ENCODE measurements at places on chromosomes 16 and 17.

DNA sequence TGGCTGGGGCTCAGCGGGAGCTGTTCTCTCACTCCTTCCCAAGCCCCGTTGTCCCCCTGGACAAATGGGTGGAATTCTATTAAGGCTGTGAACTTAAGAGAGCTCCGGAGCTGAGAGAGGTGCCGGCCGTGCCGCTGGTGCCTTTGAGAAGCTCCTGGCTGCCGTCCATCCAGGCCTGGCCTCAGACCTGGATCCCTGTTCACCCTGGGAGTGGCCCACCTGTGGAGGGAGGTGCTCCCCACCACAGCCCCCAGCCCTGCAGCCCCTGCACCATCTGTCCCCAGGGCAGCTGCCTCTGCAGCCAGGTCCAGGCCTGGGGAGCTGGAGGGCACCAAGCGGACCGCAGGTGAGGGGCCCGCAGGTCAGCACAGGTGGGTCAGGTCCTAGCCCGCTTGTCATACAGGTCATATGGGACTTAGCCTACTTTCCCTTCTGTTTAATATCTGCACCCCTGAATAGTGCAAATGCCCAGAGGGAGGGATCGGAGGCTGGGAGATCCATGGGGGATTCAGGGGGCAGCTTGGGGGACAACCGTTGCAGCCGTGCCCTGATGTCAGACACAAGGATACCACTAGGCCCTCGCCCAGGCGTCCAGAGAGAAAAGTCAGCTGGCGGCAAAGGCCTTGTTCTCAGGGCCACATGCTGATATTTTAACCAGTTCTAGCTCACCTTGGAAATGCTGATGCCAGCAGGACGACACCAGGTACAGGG is 15.2 kb upstream of the METRNL start:
- DNase-seq: no peak

DNA sequence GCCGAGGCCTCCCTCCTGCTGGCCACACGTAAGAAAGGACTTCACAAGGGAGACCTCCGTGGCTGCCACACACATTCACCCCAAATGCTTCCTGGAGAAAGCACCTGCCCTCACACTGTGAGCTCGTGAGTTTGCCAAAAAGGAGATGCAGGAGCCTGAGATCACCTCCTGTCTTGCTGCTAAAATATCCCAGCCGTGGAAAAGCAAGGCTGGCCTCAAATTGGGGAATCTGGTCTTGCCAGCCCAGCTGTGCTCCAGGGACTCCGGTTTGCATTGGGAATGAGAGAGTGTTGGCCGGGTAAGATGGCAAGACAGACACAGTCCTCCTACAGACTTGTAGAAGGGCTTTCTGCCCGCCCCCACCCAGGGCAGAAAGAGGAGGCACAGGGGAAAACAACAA is 13.8 kb downstream of the RBFOX3 start:
- DNase-seq: no peak

DNA sequence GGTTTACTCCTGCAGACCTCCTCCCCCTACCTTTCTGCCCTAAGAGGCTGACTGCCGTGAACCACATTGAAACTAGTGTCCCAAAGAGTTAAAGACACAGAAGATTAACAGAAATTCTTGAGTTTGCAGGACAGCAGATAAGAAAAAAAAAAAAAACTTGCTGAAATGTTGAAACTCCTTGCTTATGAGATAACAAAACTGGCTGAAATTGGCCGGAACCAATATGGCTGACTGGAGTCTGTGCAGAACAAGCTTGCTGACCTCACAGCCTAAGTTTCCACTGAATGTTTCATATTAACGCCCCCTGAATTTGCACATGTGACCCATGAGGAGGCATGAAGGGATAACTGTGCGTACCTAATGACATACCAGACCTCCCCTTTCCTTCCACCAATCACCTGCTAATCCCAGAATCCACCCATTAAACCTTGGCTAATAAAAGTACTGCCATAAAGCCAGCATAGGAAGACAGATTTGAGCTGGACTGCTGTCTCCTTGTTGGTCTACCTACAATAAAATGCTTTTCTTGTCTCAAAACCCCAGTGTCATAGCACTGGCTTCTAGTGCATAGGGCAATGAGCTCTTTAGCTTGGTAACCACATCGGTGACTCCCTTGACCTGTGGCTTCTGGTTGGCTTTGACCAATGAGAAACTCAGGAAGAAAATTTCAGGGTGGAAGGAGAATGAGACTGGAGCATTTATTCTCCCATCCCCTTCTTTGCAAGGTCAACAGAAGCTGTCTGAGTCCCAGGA is 80.1 kb downstream of the PMP22 start:
- DNase-seq: no peak

- DNase-seq: no peak
Measured at GRCh38 chr17:35890774-35891155, 10.6 kb upstream of the CCL5 start.

DNA sequence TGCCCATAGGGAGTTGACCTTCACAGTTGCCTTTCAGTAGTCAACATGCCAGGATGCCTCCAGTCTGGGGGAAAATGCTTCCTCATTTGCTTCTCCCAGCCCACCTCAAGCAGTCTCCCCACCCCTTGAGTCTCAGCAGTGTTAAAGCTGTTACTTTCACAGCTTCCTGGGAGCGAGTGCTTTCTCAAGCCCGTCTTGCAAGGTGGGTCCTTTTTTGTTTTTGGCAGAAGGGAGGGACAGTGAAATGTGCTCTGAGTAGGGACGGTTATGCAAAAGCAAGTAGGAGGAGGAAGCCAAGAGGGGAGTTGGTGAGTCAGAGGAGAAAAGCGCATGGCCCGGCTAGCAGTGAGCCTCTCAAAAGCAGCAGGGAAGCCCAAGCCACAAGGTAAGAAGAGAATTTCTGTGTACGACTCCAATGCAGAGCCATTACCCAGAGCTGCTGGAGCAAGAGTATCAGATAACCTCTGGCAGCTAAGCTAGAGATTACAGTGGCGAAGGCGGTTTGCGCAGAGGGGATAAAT is at the start of gene CHST4:
CHST4 (plus strand) TSS at position 316 of the 521 bp plus-strand sequence. CDS start 10,252 bp downstream, outside the sequence.
- peak; percentile 27 for DNase-seq

DNA sequence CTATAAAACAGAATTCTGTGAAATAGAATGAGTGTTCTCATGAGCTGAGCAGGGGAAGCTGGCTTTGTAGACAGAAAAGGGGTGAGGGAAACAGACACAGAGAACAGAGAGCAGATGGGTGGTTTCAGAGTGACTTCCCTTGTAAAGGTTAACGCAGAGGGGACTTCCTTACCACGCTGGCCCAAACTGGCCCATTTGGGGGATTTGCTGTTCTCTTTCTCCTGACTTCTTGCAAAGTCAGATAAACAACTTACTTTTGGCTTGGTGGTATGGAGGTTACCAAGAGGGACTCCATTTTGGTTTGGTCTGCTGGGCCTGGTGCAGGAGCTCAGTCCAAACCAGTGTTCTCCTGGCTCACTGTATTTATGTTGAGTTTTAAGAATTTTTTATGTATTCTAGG is 48.4 kb downstream of the SEC14L1 start:
- DNase-seq: no peak

GRCh38 chr16:30723725-30724355 is 24.4 kb upstream of the PHKG2 start:
- DNase-seq: no peak

- no peak for DNase-seq
Measured at GRCh38 chr17:17060001-17060922, 18.0 kb downstream of the MPRIP start.

- no peak for DNase-seq
Measured at GRCh38 chr17:78944956-78945355, 19.8 kb upstream of the TIMP2 start.

DNA sequence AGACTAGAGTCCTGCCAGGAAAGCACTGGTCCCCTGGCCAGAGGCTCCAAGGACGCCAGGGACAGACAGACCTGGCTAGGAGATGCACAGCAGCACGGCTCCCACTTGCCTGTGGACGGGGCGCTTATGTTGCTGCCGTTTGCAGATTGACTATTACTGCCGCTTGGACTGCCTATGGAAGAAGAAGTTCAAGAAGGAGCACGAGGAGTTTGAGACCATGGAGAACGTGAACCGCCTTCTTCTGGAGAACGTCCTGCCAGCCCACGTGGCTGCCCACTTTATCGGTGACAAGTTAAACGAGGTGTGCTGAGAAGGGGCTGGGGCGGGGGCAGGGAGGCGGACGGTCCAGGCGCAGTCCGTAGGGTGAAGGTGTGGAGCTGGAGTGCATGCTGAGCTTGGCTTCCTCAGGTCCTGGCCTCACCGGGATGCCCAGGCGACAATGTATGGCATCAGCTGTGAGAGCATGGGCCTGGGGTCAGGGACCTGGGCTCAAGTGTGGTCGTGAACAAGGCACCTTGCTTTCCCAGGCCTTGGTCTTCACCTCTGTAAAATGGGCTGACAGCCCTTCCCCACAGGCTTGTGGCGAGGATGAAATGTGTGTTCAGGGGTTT is 45.6 kb downstream of the ADCY7 start:
- DNase-seq: no peak

DNA sequence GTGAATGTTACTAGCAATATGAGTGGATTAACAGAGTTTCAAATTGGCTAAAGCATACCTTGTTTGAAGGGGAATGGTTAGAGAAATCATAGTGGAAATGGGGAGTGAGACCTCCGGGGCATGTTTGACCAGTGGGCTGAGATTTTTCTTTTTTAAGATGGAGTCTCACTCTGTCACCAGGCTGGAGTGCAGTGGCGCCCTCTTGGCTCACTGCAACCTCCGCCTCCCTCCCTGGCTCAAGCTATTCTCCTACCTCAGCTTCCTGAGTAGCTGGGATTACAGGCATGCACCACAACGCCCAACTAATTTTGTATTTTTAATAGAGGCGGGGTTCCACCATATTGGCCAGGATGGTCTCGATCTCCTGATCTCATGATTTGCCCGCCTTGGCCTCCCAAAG is 9.6 kb downstream of the CDRT15 start:
- no peak for DNase-seq

- DNase-seq: no peak
Measured at GRCh38 chr17:50161911-50162288, 3.9 kb upstream of the SGCA start.

DNA sequence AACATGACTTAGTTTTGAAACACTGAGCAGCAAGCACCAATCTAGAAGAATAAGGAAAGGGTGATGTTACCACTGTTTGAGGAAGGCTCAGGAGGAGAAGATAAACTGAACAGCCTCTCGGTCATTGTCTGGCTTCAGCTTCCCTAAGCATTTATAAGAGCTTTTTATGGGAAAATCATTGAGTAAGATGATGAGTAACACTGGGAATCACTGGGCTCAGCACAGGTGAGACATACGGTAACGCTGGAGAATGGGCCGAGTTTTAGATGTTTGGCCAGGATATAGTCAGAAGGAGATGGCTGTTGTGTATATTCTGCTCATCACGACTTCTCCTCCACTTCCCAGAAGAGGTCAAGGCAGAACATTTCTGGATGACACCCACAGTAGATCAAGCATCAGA is 42.2 kb upstream of the ALOX12 start:
- DNase-seq: no peak

GRCh38 chr17:31533546-31534155 is 142.2 kb downstream of the RAB11FIP4 start:
- no peak for DNase-seq

DNA sequence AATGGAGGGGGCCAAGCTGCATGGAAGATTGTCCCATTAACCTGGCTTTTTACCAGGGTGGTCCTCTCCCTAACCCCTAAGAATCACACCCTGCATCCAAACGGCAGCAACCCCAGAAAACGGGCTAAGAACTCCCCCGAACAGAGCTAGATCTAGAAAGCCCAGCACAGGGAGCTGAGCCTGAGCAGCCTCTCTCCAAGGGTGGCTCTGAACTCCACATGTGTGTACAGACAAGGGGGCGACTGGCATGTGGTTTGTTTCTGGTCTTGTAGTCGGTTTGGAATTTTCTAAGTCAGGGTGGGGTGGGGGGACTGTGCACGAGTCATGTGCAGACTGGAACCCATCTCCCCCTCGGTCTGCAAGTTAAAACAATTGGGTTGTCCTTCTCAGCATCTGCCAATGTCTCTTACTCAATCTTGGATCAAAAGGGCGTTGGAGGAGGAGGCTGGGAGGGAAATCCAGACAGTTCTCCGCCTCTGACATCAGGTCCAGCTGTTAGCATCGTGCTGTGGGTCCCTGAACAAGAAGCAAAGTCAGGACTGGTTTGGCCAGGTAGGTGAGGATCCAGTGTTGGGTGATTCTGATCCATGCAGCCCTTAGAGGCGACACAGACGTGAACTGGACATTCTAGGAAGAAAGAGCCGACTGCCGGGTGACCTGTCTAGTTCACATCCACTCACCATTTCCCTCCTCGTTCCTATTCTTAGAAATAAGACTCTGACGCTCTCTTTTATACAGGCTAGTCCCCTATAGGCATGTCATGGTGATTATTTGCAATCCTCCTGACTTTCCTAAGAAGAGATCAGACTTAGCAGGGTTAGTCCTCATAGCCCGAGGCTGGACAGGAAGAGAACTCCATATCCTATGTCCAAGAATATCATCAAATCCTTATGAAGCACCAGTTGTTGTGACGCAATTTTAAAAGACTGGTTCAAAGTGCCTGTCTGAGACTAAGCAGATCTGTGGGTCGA is 381.8 kb downstream of the SOX9 start:
- no peak for DNase-seq

GRCh38 chr16:23544436-23544835 is 12.7 kb downstream of the EARS2 start:
- DNase-seq: no peak

DNA sequence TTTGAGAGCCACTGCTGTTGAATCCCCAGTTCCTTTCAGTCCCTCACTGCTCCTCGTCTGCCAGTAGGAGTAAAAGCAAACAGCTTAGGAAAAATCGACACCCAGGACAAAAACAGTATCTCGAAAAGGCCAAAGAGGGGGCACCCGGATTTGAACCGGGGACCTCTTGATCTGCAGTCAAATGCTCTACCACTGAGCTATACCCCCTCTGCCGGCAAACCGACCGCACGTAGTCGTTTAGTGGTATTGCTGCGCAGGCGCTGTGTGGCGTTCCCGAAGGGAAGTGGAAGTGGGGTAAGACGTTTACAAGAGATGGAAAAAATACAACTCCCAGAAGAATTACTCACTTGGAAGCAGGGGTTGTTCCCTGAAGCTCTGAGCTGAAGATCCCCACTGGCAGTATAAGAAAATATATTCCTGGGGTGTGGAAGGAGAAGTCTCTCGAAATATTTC is 2.2 kb upstream of the PLXDC1 start:
- DNase-seq: peak; percentile 84

DNA sequence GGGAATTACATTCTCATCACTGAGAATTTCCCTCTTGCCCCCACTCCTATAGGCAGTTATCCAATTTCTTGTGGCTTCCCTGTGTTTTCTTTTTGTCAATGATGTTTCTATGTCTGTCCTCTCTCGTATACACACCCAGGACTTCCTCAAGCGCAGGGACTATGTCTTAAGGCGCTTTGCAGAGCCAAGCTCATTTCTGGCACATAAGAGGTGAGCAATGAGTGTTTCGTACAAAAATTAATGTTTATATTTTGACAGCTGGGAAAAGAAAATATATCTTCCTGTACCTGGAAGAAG is 947 bp downstream of the DDX42 start:
- DNase-seq: no peak

- DNase-seq: peak; percentile 69
Measured at GRCh38 chr17:69525920-69526841, 111.7 kb downstream of the MAP2K6 start.

Data from left renal cortex interstitium (tissue), 4 donors.